ENCODE measurements at places on chromosomes 5 and 9.
A peak's percentile ranks its signal among the peaks of the same experiment; 100 is the strongest.

- peak; percentile 65 for DNase-seq
These were observed 63.8 kb upstream of the RNF130 start for GRCh38 chr5:180135128-180135955.

GRCh38 chr5:136309932-136310598 is 55.3 kb downstream of the TRPC7 start:
- no peak for DNase-seq

GRCh38 chr5:32726086-32726557 is 15.0 kb downstream of the NPR3 start:
- no peak for DNase-seq

DNA sequence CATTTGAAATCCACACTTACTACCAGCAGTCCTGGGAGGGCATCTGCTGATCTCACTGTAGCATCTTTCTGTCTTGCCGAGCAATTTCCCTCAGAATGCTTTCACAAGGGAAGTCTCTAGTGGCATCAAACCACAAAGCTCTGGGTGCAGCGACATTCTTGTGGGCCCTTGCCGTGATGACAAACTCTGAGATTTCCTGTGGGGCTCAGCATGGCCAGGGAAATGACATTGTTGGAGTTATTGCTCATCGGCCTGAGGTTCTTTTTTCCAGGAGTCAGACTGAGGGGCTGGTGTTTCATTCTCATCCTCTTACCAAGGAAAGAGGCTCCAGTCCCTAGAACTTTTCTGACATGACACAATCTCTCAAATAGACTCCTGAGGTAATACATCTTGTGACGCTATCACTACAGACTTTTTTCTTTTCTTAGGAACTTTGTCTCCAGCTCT is 51.4 kb downstream of the PFDN1 start:
- no peak for DNase-seq

DNA sequence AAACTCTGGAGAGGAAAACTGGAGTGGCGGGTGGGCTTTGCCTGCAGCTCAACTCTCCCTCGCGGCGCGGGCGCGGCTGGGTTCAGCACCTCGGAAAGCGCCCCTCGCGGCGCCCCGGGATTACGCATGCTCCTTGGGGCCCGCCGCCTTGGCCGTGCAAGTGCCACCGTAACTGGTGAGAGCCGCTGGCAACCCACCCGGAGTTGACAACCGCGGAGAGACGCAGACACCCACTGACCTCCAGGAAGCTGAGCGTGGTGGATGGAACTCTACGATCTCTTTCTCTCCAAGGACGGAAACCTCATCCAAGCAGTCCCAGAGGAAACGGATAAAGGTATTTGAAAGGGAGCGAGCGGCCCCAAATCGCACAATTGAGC is 194 bp upstream of the RXFP3 start:
- DNase-seq: peak; percentile 69

- DNase-seq: no peak
These were observed 252.9 kb downstream of the CWC27 start for GRCh38 chr5:65021527-65022226.

GRCh38 chr9:99092643-99093491 is 12.0 kb upstream of the TGFBR1 start:
- no peak for DNase-seq

- no peak for DNase-seq
These were observed 196.1 kb downstream of the ARRDC3 start for GRCh38 chr5:91187032-91187431.

DNA sequence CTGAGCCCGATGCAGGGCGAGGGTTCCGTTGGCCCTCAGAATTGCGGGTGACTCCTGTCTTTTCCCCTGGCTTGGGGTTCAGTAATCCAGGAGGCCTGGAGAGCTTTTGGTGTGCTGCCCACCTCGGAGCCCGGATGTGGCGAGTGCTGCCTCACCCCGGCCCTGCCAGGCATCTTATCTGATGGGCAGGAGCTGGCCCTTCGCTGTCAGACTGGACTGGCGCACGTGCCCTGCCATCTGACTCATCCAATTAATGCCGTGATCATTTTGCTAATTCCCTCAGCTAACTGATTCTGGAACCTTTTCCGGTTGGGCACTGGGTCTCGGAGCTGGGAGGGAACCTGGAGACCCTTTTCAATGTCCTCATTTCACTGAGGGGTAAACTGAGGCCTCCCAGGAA is 34.6 kb downstream of the RXRA start:
- peak; percentile 89 for DNase-seq

DNA sequence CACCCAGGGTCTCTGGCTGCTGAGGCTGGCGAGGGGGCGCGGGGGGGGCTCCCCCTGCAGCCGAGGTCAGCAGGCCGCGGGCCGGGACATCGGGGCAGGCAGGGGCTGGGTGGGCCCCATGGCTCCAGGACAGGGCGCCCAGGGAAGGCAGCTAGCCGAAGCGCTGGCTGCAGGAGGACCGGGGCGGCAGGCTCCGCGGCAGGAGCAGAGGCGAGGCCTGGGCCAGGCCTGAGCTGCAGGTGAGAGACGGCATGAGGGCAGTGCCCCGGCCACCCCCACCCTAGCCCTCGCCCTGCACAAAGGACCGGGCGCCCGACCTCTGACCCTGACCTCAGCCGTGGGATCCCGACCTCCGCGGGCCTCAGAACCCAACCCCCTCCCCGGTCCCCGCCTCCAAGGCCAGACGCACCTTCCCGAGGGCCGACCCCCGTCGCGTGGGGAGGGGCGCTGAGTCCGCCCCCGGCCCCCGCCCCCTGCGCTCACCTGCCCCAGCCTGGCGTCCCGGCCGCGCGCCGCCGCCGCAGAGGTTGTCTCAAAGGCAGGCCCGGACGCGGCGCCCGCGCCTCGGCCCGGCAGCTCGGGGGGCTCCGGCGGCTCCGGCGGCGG is 431 bp downstream of the RNF208 start:
- DNase-seq: no peak

- DNase-seq: no peak
These were observed 277.7 kb downstream of the MSX2 start for GRCh38 chr5:175001876-175002645.

GRCh38 chr9:130735566-130735965 is 42.0 kb downstream of the EXOSC2 start:
- no peak for DNase-seq

DNA sequence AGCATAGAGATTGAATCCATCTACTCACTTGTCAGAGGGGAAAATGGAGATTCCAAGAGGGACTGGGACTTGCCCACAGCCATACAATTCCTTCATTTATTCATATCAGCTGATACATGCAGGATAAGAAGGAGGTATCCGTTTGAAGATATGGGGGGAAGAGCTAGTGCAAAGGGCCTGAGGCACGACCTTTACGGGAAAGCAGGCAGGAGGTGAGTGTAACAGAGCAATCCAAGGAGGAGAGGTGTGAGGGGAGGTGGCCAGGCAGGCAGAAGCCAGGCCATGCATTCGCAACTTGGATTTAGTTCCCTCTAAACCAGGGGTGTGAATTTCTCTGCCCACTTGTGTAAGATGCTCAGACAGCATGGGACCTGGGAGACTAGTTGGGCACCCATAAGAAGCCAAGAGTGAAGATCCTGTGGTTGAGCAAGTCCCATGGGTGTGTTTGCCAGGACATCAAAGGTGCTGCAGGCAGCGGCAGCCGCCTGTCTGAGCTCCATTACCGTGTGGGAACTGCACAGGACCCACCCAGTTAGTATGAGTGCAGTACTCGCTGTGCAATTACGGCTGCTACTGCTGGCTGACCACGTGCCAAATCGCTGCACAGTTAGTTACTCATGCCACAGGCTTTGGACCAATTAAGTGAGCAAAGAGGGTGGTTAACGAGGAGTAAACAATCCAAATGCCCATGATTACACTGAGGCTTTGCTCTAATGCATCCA is 31.4 kb upstream of the FAT2 start:
- DNase-seq: no peak

- peak; percentile 84 for DNase-seq
These were observed 7.2 kb upstream of the ABLIM3 start for GRCh38 chr5:149133795-149134777.

DNA sequence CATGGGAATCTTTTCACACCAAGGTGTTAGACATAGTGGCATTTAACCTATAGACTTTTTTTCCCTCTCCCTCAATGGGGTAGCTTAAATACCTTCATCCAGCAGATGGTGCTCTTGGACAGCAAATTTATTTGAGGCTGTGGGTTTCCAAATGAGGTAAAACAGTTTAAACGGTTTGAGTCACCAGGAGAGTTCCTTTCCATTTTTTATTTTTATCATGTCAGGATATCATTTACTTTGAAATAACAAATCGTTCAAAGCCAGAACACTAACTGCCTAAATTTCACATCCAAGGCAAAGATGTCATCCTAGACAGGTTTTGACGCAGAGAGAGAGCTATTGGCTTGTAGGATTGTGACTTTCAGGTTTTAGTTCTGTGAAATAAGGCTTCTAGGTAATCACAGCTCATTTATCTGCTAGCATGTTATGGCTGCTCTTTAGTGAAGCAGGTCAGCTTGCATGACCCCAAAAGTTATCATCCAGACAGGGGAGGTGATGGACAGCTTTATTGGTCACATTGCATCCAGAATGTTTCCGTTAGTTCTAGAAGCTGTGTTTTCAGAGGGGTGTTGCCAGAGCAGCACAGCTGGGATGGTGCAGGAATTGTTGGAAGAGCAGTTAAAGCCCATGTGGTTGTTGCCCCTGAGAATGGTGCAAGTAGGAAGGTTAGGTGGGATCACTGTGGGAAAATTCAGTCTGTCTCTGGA is 69.8 kb downstream of the KDM4C start:
- no peak for DNase-seq

DNA sequence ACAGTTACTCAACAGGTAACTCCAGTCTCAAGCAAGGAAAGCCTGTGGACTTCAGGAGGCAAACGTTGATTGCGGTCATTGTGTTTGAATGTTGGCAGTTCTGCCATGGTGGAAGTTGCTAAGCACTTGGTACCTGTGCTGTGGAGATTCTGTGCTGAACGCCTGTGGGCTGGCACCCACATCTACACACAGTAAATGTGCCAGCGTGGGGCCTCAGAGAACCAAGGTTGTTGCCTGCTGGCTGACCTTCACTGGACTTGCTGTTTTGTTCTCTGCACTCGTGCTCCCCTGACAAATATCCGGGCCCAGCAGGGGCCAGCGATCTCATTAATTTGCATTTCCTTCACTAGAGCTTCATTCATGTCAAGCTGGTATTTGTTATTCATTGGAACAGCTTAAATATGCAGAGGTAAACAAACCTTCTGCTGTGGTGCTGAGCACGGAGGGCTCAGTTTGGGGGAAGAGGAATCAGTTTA is 141.8 kb downstream of the PRKACG start:
- DNase-seq: no peak

GRCh38 chr5:100676817-100677631 is 141.8 kb downstream of the FAM174A start:
- no peak for DNase-seq

DNA sequence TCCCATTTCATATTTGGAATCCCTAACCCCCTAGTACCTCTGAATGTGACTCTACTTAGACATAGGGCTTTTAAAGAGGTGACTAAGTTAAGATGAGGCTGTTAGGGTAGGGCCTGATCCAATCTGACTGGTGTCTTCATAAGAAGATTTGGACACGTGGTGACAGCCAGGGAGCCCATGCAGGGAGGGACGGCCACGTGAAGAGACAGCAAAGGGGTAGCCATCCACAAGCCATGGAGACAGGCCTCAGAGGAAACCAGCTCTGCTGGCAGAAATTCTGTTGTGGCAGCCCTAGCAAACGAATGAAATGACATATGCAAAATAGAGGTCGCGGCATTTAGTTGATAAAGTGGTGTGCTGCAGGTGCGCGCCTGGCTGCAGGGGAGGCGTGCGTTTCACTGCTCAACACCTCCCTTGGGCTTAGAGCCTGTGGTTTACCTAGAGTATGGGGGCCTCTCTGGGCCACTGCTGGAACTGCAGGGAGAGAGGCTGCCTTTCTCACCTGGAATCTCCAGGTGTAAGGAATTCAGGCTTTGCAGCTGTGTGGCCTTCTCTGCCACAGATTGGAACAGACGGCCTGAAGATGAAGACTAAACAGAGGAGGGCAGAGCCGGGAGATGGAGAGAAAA is 7.1 kb upstream of the AFAP1L1 start:
- DNase-seq: no peak

DNA sequence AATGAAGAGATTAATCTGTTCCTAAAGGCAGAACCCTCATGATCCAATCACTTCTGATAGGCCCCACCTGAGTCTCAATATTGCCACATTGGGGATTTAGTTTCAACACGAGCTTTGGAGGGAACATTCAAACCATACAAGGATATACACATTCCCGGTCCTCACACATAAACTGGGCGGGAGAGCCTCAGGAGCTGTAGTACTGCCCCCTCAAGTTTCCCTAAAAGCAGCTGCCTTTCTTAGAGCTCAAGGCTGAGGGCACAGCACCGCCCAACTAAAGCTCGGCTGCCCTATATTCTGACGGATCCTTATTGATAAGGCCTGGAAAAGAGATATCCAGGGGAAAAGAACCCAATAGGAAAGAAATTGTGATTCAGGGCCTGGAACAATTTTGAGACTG is 83.0 kb downstream of the GADD45G start:
- no peak for DNase-seq

DNA sequence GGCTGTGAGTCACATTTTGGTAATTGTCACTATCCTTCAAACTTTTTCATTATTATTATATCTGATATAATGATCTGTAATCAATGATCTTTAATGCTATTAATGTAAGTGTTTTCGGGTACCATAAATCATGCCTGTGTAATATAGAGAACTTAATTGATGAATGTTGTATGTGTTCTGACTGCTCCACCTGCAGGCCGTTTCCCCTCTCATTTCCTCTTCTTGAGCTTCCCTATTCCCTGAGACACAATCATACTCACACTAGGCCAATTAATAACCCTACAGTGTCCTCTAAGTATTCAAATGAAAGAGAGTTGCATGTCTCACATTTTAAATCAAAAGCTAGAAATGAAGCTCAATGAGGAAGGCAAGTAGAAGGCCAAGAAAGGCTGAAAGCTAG is 420.9 kb upstream of the SGCD start:
- no peak for DNase-seq

GRCh38 chr5:91434348-91434747 is 51.2 kb upstream of the ARRDC3 start:
- DNase-seq: no peak

GRCh38 chr5:10801931-10802666 is 41.1 kb upstream of the DAP start:
- DNase-seq: no peak
